ENCODE measurements at places on chromosomes 12 and 14. TPM values are rescaled to one million over a fixed set of nuclear protein-coding genes. Genes with fewer than 3 reads are reported as not detected.

GRCh38 chr12:80778005-80778541 is 61.4 kb downstream of the MYF5 start:
- DNase-seq, result peak; percentile 55

GRCh38 chr12:25835385-25835784 is 123.1 kb upstream of the RASSF8 start:
- DNase-seq, result no peak

- no peak for DNase-seq
Measured at GRCh38 chr12:75447691-75448393, 32.7 kb upstream of the GLIPR1 start.

DNA sequence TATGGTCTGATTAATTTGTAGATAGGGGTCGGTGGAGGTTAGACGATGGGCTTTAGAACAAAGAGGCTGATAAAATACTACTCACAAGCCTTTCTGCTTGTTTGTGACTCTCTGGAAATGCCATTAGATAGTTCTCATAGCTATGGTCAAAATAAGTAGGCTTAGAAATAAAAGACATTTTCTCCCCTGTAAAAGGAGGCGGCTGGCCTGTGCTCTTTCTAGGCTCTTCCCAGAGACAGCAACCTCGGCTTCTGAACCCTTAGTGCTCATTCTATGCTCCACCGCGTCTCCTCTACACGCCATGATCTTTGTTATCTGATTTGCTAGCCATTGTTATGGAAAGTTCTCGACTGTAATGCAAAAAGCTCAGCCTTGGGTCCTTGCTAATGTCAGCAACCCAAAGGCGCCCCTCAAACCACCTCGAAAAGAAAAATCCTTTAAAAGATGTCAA is 64.5 kb downstream of the CRADD start:
- no peak for DNase-seq

DNA sequence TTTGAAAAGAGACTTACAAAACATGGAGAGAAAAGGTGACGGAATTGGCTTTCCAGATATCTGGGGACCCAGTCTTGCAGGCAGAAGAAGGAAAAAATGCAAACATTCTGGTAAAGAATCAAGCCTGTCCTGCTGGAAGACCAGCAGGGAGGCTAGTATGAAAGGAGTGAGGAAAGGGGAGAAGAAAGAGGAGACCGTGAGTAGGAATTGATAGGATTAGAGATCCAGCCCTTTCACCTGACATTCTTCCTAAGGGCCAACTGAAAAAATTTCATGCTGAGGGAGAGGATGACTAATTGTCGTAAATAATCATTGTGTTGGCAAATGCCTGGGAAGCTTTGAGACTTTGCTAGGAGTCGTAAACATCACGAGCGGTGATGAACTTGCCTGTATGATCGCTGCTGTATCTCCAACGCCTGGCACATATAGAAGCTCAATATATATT is 12.1 kb downstream of the BHLHE41 start:
- DNase-seq, result no peak

DNA sequence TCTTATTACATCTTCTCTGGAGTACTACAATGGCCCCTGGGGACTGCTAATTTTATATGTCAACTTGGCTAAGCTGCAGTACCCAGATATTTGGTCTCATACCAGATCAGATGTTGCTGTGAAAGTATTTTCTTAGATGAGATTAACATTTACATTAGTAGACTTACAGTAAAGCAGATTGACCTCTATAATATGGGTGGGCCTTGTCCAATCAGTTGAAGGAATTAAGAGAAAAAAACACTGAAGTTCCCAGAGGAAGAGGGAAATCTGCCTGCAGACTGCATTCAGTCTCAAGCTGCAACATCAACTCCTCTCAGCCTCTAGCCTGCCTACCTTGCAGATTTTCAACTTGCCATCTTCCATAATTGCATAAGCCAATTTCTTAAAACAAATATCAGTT is 430.1 kb downstream of the MED13L start:
- DNase-seq, result no peak

DNA sequence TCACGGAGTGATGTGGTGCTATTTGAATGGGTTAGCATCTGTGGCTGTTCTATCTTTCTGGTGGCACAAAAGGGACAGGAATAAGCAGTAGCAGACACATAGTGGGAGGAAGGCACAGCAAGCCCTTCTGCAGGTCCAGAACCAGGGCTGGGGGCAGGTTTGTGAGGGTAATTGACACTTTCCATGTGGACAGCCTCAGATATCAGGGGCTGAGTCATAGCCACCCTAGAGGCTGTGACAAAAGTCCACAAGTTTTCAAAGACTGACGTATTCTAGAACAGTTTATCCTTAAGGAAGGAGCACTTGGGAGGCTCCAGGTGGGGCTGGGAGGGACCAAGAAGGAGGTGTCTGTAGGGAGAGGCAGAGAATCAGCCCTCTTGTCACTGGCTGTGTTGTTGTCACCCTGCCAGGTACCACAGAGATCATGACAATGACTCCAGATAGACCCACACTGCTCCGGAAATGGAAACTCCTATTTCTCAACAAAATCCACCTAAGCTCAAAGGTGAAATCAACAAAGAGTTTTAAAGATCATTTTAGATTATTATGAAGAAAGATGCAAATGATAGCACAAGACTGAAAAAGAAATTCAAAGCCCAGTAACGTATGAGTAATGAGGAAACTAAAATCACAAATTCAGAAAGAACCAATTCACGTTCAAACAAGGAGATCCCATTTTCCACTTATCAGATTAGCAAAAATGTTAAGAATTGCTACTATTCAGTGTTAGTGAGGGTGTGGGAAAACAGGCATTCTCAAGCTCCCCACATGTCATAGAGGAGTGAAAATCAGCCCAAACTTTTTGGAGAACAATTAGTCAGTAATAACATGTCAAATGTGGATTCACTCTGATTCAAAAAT is 48.3 kb downstream of the NFKBIA start:
- no peak for DNase-seq

DNA sequence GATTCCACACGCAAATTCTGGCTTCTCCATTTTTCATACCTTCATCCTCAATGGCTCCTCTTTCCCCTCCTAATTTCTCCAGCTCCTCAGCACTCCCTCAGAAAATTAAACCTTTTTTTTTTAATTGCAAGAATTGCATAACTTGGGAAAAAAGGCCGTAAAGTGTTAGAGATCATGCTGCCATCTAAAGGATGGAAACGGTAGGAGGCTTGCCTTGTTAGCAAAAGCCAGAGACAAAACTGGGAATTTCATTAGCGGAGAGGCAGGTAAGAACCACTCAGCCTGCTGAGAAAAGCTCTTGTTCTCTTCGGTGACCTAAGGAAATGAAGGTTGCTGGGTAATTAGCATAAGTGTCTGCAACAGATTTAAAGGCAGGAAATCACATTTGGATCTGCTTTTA is 204.3 kb downstream of the AEBP2 start:
- DNase-seq, result peak; percentile 83

- no peak for DNase-seq
Measured at GRCh38 chr12:26068503-26068902, 56.3 kb downstream of the BHLHE41 start.

The SBNO1 gene
- polyA plus RNA-seq, result 5.5 TPM

The ANGEL1 gene
- 19.3 TPM for polyA plus RNA-seq

The ST8SIA1 gene
- 1.6 TPM for polyA plus RNA-seq

The ATL1 gene
- polyA plus RNA-seq, result 38.7 TPM

The KRR1 gene
- polyA plus RNA-seq, result 7.8 TPM

The PTGR2 gene
- 10.5 TPM for polyA plus RNA-seq
